ENCODE measurements at places on chromosomes 3 and 15.

DNA sequence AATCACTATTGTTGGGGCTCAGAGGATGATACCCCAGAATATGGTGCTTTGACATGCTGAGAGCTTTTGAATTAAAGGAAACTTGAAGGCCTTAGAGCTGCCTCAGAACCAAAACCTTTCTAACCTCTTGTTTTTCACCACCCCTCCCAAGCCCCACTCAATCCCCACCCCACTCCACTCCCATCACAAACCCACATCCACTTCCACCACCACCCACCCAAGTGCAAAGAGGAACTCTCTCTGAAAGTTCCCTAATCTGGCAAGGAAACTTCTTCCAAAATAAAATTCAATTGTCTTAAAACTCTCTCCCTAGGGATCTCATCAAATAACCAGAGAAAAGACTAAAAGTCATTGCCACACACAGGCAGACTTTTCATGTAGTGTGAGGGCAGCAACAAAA is 301.2 kb upstream of the ARHGEF26 start:
- DNase-seq, result no peak

DNA sequence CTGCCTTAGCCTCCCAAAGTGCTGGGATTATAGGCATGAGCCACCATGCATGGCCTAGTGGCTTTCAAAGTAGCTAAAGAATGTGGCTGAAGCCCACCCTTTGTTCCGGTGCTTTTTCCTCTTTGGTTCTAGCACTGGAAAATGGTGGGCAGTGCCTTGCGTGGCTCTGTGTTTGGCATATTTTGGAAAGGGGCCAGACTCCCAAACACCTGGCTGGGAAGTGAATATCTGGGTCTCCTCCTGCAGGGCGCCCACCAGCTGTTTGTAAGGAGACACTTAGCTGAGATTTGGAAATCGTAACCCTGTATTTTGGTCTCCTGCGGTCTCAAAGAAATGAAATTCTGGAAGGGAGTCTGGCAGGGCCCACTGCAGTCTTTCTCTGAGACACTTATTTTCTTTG is 336.4 kb downstream of the IL20RB start:
- no peak for DNase-seq

GRCh38 chr15:70140025-70140542 is 42.4 kb upstream of the TLE3 start:
- no peak for DNase-seq

DNA sequence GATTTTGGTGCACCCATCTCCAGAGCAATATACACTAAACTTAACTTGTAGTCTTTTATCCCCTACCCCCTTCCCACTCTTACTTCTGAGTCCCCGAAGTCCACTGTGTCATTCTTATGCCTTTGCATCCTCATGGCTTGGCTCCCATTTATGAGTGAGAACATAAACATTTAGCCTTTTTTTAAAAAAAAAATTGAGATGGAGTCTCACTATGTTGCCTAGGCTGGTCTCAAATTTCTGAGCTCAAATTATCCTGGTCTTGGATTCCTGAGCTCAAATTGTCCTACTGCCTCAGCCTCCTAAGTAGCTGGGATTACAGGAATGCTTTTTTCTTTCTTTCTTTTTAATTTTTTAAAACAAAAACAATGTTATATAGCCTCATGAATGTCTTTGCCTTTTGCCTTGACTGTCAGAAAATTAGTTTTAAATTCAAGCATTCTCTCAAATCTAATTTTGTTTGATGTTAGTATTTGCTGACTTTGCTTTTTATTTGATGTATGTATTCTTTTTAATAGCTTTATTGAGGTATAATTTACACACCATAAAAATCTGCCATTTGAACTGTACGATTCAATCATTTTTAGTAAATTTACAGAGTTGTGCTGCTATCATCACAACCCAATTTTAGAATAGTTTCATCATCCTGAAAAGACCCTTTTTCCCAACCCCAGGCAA is 46.9 kb downstream of the NFKBIZ start:
- no peak for DNase-seq

GRCh38 chr15:98560338-98560737 is 88.0 kb upstream of the IGF1R start:
- DNase-seq, result no peak

DNA sequence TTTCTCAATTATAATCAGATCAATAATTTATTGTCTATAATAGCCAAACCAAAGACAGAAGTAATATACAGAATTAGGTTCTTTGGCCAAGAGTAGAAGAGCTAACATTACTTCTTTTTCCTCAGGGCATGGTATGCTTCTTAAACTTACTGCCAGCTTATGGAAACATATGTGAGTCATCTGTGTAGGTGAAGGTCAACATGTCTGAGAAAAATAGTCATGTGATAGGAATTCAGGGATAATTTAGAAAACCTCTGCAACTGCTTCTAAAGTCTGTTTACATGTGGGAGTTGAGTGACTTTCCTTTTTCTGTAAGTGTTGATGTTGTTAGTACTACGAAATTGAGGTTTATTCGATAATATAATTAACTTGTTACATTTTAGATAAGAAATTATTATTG is 19.2 kb upstream of the MAP6D1 start:
- no peak for DNase-seq

DNA sequence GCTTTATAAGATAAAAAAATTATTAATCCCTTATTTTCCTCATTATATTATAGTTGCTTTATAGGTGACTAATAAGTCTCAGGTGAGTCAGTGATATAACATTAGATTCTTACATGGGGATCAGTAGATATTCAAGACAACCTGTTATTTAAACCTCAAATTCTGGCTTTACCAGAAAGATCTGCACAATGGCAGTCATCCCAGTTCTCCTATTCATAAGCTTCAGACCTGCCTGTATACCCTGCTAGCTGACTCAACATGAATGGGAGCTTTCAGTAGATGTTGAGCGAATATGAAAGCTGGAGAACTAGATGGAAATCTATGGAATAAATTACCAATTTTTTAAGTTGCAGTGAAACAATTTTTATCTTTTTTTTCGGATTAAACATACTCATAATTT is 20.5 kb upstream of the CCDC54 start:
- no peak for DNase-seq

DNA sequence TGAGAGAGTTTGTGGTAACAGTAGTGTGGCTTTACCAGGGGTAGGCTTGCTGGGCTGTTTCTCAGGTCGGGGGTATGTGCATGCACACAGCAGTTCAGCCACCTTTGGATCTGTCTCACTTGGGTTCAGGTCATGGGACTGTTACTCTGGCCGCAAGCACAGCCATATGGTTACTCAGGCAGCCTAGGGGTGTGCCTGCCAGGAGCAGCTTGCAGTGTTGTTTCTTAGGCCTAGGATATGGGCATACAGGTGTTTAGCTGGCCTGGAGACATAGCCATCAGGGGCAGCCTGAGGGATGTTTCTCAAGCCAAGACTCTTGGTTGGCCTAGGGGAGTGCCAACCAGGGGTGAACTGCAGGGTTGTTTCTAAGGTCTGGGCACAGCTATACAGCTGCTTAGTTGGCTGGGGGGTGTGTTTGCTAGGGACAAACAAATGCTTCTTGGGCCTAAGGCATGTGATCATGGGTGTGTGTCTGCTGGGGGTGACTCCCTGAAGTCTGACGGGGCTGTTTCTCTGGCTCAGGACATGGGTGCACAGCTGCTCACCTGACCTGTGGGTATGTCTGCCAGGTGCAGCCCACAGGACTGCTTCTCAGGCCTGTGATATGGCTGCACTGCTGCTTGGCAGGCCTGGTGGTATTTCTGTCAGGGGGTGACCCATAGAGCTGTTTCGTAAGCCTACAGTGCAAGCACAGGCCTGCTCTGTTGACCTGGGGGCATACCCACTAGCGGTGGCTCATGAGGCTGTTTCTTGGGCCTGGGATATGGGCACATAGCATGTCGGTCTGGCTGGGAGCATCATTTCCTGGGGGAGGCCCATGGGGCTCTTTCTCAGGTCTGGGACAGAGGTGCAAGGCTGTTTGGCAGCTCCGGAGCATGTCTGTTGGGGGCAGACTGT is 168.0 kb upstream of the THRB start:
- no peak for DNase-seq

DNA sequence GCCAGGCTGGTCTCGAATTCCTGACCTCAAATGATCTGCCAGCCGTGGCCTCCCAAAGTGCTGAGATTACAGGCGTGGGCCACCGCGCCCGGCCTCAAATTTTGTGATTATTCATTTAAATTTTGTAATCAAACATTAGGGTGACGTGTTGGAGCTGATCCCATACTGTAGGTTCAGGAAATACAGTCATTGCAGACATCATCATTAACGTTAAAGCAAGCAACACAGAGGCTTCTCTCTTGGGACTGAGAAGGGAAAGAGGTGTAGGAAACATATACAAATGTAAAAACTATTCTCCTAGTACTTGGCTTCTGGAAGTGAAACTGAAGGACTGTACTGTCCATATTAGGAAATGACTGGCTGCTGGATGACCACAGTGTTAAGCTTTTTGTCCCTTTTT is 11.1 kb upstream of the ARID3B start:
- no peak for DNase-seq

DNA sequence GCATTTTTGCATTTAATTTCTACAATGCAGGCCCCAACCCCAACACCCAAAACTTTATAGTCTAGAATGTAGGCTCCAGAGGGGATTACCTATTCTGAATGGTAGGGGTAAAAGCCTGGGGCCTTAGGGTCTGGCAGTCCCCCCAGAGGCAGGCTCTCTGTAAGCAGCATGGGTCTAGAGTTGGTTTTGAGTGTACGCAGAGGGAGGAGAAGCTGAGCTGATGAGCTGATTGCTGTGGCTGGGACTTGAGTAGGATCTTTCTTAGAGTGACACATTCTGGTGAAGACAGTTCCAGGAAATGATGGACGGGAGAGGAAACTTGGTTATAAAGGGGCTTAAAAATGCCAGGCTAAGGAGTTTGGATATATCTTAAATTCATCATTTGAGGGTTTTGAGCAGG is 2.1 kb downstream of the LPP start:
- no peak for DNase-seq

GRCh38 chr3:115397433-115397832 is 225.9 kb upstream of the GAP43 start:
- no peak for DNase-seq

DNA sequence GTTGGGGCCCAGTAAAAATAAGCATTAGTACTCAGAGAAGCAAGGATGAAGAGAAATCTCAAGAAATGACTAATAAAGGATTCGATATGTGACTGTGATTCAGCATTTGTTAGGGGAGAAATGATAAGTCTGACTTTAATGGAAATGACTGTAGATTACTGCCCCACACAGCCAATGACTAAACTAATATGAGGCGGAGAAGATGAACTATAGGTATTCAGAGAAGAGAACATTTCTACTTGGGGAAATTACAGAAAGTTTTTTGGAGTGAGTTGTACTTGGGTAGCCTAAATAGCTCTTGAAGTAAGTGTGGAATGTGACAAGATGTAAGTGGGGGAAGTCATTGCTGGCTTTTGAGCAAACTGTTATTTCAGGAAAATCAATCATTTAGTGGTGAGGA is 380.0 kb downstream of the PDCD6IP start:
- no peak for DNase-seq

DNA sequence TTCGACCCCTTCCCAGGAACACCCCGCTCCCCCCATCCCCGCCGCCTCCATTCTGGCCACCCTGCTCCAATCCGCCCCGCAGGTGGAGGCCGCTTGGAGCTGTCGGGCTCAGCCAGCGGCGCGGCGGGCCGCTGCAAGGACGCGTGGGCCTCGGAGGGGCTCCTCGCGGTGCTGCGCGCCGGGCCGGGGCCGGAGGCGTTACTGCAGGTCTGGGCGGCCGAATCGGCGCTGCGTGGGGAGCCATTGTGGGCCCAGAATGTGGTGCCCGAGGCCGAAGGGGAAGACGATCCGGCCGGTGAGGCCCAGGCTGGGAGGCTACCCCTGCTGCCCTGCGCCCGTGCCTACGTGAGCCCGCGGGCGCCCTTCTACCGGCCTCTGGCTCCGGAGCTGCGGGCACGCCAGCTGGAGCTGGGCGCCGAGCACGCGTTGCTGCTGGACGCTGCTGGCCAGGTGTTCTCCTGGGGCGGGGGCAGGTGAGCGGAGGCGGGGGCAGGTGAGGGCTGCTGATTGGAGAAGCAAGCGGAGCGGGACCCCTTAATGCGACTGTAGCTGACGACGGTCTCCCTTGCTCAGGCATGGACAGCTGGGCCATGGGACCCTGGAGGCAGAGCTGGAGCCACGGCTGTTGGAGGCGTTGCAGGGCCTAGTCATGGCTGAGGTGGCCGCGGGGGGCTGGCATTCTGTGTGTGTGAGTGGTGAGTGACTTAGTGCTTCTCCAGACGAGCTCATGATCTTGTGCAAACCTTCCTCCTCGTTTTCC is 2.5 kb downstream of the RCCD1 start:
- no peak for DNase-seq

- no peak for DNase-seq
These were observed 89.4 kb downstream of the CD47 start for GRCh38 chr3:108001457-108001856.

- DNase-seq, result no peak
These were observed 258.8 kb upstream of the GBE1 start for GRCh38 chr3:82020282-82020681.

DNA sequence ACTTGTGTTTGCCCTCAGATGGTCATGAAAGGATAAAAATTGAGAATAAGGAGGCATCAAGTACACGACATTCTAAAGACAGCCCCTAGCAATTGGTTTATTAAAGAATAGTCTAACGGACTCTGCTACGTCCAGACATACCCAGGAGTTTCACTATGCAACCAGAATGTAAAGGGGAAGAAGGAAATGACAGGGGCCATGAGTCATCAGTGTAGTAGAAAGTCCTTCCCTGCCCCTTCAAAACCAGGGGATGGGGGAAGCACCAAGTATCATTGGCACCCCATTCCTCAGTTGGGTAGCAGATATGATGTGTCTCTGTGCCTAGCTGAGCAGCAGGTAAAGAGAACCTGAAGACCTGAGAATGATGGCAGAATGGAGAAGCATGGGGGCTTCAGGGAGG is 367.4 kb downstream of the IL20RB start:
- no peak for DNase-seq

- DNase-seq, result peak; percentile 64
These were observed 48.7 kb downstream of the COL8A1 start for GRCh38 chr3:99686955-99687612.

DNA sequence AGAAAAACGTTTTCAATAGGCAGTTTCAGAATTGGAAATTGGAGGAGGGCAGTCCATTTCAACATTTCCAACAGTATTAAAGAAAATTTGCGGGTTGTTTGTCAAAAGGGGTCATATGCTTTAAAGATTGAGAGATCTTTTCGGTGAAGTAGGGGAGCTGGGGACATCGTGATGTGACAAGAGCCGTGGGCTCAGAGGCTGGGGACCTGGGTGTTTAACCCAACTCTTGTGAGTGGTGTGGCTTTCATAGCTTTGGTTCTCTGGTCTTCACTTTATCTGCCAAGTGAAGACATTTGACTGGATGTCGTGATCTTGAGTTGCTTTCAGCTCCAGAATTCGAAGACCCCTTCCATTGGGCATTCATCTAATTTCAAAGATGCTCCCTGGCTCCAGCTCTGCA is 133.2 kb downstream of the PGPEP1L start:
- no peak for DNase-seq

All from Kasumi-1 (cell line).